ENCODE measurements at places on chromosomes 16 and 17.

- DNase-seq, result no peak
Observed at GRCh38 chr17:27974045-27974436, 68.4 kb upstream of the NLK start.

GRCh38 chr17:63740464-63741142, 996 bp downstream of the STRADA start:
- no peak for DNase-seq

DNA sequence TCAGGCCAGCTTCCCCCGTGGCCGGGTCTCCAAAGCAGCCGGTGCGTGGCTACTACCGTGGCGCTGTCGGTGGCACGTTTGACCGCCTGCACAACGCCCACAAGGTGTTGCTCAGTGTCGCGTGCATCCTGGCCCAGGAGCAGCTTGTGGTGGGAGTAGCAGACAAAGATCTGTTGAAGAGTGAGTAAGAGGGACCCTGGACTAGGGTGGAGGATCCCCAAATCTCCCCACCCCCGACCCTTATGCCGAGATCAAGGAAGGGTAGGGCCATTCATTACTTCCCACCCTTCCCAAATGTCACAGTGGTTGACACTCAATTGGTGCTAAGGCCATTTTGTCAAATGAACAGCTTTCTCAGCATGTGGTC, 1.2 kb downstream of the COASY start:
- DNase-seq, result no peak

- DNase-seq, result no peak
Observed at GRCh38 chr17:79936641-79937381, 97.6 kb upstream of the CBX4 start.

DNA sequence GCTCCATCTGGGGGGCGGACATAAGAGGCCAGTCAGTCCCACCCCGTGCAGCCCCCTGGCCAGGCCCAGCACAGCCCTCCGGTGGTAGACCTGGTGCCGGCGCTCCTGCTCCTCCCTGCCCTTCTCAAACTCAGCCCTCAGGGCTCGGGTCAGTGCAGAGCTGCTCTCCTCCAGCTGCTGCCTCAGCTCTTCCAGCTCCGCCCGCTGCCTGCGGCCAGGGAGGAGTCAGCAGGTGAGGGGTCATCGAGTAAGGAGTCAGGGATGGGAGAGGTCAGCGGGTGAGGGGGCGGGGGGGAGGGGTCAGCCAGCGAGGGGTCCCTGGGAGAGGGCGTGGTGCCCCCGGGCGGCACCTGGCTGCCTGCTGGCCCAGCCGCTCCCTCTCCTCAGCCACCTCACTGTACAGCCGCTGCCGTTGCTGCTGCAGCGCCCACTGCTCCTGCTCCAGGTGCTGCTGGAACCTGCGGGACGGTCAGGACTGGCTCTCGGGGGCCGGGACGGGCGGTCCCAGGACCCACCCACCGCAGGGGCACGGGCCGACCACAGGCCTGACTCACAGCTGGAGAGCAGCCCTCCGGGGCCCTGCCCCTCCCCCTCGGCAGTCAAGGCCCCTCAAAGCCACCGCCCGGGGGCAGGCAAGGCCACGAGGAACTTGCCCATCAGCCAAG, 26.5 kb upstream of the AATK start:
- DNase-seq, result no peak

- no peak for DNase-seq
Observed at GRCh38 chr17:59643159-59644140, 23.8 kb downstream of the CLTC start.

- peak; percentile 80 for DNase-seq
Observed at GRCh38 chr17:29617481-29618271, 5.0 kb downstream of the CORO6 start.

DNA sequence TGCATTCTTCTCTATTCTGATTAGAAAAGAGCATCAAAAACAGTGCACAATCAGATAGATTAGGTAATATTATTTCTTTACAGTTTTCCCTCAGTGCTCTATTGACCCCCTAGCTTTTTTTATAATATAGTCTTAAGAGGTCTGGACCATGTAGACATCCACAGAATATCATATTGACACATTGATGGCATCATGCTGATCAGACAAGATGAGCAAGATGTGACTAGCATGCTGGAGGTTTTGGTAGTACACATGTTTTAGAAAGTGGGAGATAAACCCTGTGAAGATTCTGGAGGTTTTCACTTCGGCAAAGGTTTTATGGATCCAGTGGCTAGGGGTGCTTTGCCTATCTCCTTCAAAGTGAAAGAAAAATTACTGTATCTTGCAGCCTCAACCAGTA, 2.8 kb upstream of the ABCA8 start:
- DNase-seq, result no peak

DNA sequence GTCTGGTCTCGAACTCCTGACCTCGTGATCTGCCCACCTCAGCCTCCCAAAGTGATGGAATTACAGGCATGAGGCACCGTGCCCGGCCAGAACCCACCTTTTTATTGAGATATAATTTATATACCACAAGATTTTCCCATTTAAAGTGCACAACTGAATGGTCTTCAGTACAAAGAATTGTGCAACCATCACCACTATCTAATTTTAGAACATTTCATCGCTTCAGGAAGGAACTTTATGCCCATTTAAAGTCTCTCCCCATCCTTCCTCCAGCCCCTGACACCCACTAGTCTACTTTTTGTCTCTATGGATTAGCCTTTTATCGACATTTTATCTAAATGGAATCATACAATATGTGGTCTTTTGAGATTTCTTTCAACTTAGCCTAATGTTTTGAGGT, 25.4 kb upstream of the HELZ start:
- DNase-seq, result no peak

- no peak for DNase-seq
Observed at GRCh38 chr16:8645831-8646230, 24.3 kb downstream of the METTL22 start.

Measured in hypothalamus (tissue), 51 donors.